Activated CD4-positive, alpha-beta T cell treated with anti-CD3 and anti-CD28 coated beads for 4 hours (primary cell): ENCODE measurements at places on chromosomes 6 and 20.
A peak's percentile ranks its signal among the peaks of the same experiment; 100 is the strongest.

DNA sequence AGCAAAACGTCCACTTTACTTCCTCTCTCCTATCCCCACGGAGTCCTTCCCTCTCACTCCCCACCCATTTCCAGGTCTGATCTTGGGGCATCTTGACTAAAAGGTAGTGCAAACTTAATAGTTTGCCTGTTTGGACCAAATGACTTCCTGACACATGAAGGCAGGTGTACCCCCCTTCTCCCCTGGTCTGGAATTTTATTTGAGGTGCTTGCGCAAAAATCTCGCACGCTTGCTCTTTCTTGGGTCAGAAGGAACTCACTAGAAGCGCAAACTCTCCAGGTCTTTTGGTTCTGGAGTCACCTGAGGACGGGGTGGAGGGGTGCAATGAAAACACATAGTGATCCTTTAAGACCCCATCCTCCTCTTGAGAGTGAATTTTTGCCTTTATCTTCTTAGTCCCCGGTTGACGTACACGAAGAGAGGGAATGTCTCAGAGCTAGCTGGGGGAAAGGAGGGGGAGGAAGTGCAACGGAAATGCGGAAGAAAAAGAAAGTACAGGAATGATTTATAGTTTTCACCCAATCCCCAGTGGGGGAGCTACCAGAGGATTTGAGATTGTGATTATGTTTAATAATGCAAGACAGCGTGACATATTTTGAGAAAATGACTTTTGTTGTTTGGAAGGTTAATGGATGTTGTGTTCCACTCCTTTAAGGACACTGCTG lies 4.9 kb downstream of the ADGRB3 start:
- no peak for DNase-seq

DNA sequence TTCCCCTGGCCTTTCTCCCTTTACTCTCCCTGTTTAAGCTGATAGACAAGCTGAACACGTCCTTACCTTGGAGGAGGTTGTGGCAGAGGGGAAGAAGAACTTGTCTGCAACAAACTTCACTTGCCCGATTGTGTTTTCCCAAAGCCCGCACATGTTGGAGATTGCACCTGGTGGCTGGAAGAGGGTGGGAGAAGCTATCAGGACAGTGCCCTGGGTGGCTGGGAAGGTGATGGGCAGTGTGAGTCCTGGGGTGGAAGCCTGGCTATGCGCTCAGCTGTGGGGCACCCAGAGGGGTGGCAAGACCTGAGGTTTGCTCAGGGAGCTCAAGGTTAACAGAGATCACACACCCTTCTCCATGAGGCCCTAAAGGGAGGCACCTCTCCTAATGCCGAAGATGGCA lies 25.0 kb upstream of the SSTR4 start:
- DNase-seq: no peak

- DNase-seq: peak; percentile 6
Observed at GRCh38 chr20:54668271-54669039, 193.1 kb downstream of the DOK5 start.

DNA sequence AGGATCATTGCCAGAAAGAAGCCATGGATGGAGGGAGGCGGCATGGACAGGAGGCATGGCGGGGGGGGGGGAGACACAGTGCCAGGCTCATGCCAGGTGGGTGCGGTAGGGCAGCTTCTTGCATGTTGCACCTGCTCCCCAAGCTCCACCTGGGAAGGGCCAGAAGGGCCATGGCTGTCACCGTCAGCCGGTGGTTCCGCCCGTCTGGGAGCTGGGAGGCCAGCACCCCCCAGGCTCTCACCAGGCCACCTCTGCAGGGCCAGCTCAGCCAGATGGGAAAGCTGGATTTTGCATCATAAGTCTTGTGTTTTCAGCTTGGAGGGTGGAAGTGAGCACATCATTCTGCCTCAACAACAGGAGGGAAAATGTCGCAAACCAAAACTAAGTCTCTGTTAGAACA lies 404.7 kb downstream of the TAF4 start:
- DNase-seq: no peak

DNA sequence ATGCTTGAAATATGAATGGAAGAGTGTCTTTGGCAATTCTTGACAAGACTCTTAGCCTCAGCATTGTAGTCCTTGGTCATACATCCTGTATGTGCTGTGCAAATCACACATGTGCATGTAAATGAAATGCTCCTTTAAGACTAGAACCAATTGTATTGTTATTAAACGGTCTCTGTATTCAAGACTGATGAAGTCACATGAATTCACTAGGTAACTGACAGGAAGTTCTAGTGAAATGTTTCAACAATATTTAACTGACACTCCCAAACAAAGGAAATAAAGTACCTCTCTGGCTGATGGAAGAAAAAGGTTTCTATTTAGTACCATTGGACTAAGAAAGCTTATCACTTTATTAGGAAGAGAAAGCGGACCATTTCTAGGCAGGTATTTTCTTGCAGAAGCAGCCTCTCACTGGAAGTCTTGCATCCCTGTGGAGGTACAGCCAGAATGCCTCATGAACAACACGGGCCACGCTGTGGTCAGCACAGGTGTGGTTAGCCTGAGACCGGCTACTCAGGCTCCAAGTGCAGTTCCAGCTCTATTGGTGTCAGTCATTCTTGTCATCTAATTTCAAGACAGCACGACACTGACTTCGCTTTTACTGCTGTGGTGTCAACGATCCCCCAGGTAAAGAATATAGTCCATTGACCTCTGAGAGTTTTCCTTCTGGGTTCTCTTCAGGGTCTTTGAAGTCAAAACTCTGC lies 17.3 kb downstream of the PPP1R3G start:
- DNase-seq: no peak

DNA sequence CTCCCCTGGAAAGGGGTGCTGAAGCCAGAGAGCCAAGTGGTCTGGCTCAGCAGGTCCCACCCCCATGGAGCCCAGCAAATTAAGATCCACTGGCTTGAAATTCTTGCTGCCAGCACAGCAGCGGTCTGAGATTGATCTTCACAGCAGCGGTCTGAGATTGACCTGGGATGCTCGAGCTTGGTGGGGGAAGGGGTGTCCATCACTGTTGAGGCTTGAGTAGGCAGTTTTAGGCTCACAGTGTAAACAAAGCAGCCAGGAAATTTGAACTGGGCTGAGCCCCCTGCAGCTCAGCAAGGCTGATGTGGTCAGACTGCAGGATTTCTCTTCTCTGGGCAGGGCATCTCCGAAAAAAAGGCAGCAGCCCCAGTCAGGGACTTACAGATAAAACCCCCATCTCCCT lies 41.3 kb upstream of the B3GAT2 start:
- no peak for DNase-seq

- no peak for DNase-seq
Observed at GRCh38 chr20:10580700-10581099, 93.1 kb downstream of the JAG1 start.

- DNase-seq: no peak
Observed at GRCh38 chr6:303948-304558, 11.8 kb downstream of the DUSP22 start.

DNA sequence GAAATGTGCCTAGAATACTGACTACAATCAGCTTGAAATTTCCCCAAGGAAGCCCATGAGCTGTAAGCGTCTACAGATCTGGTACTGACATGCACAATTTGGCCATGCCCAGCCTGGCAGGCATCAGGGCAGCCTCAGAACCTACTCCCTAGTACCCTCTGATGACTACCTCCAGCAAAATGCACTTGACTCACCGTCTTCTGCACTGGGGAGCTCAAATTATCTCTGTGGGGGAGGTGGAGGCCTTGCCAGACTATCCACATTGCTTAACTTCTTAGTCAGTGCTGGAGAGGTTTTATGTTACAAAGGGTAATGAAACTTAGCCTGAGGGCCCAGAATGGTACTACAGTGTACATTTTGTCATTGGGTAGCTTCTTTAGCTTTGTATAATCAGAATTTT lies 126.0 kb upstream of the ADGRF1 start:
- DNase-seq: no peak

GRCh38 chr6:30163090-30163917 lies at the start of gene TRIM15:
Gene TRIM15, plus strand, starts transcription at chr6:30163546. Its CDS starts 139 bp downstream, at chr6:30163685.
- peak; percentile 22 for DNase-seq

GRCh38 chr6:28587746-28588075 lies 62.0 kb downstream of the GPX5 start:
- no peak for DNase-seq

- DNase-seq: no peak
Observed at GRCh38 chr6:107800564-107801164, 23.4 kb downstream of the SCML4 start.

DNA sequence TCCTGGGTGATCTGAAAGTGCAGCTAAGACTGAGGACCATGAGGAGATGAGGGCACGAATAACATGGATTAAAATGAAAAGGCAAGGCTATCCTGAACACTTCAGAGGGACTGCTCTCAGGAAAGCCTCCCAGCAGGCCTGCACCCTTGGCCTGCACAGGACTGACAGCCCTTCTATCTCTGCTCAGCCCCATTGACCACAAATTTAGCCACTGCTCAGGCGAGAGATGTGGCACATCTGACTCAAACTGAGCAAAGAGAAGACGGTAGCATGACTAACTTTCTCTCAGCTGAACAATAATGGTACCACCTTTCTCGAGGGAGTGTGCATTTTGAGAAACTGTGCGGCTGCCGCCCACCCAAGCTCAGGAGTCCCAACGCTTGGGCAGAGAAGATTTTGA lies 257.5 kb downstream of the ADGB start:
- DNase-seq: no peak
